Fibroblast of the aortic adventitia (primary cell): ENCODE measurements at places on chromosomes 7 and 10. TPM values are rescaled to one million over a fixed set of nuclear protein-coding genes. Genes with fewer than 3 reads are reported as not detected.

FAM25G gene
- total RNA-seq: not detected in 2 replicates

TMEM196 gene
- total RNA-seq: not detected in 2 replicates

FGFBP3 gene
- 1.2 and 1.8 TPM in 2 replicates for total RNA-seq

HOXA10 gene
- 0.08 TPM in 1 of 2 replicates, not detected in the other for total RNA-seq

IKZF1 gene
- not detected in 2 replicates for total RNA-seq

SLC35B4 gene
- total RNA-seq: 7.8 and 18.4 TPM in 2 replicates

PTCD1 gene
- total RNA-seq: 1.3 and 4.4 TPM in 2 replicates

MBL2 gene
- total RNA-seq: not detected in 2 replicates

TFR2 gene
- 0.08 and 1.2 TPM in 2 replicates for total RNA-seq

AGAP6 gene
- total RNA-seq: 2.2 and 3.8 TPM in 2 replicates

YAE1 gene
- 41.9 and 95.8 TPM in 2 replicates for total RNA-seq

ASB15 gene
- total RNA-seq: not detected in 2 replicates

TLX1 gene
- total RNA-seq: 0.16 TPM in 1 of 2 replicates, not detected in the other

RELN gene
- 7.5 and 88.7 TPM in 2 replicates for total RNA-seq

COPS6 gene
- total RNA-seq: 27.1 and 83.7 TPM in 2 replicates

PPP1R9A gene
- 0.45 and 0.49 TPM in 2 replicates for total RNA-seq

BLNK gene
- total RNA-seq: not detected in 2 replicates

ITGB8 gene
- total RNA-seq: 17.7 and 79.2 TPM in 2 replicates

PTPRN2 gene
- 0.09 and 2.5 TPM in 2 replicates for total RNA-seq

LRRC18 gene
- not detected in 2 replicates for total RNA-seq

AVPI1 gene
- 20.2 TPM in 2 replicates for total RNA-seq

BCAP29 gene
- total RNA-seq: 92.6 and 187 TPM in 2 replicates

CPED1 gene
- total RNA-seq: 30.0 and 119 TPM in 2 replicates

NYAP1 gene
- total RNA-seq: 0.81 and 5.6 TPM in 2 replicates

SYCE1 gene
- 0.09 TPM in 1 of 2 replicates, not detected in the other for total RNA-seq

EGFR gene
- 48.3 and 147 TPM in 2 replicates for total RNA-seq
